ENCODE measurements at places on chromosomes 6 and 20.

GRCh38 chr6:32589596-32590449, at the start of gene HLA-DRB1:
Gene HLA-DRB1 (minus strand): TSS chr6:32589848. CDS start chr6:32589742, 106 bp downstream.
- peak; percentile 46 for DNase-seq

DNA sequence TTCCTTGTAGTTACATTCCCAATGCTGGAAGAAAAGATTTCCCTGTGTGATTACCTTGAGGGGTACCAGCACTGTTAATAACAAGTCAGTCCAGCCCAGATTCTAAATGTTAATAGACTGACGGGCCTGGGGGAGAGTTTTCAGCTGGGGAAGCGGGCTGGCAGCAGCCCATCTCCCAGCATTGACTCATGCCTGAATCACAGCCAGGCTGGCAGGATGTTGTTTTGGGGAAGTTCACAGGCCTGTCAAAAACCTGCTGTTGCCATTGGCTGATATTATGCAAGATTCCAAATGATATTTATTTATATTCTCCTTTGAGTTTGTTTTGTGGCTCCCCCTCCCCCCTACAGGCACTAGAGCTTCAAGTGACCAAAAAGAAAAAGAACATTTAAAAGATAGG, 213.9 kb upstream of the CNR1 start:
- DNase-seq = peak; percentile 25

GRCh38 chr6:145532361-145532760, 203.0 kb downstream of the EPM2A start:
- no peak for DNase-seq

- DNase-seq = no peak
Measured at GRCh38 chr20:17495826-17496225, 35.4 kb downstream of the BFSP1 start.

GRCh38 chr6:147136057-147136456, 68.2 kb upstream of the STXBP5 start:
- no peak for DNase-seq

- DNase-seq = no peak
Measured at GRCh38 chr6:170451762-170452651, 101.1 kb downstream of the PSMB1 start.

DNA sequence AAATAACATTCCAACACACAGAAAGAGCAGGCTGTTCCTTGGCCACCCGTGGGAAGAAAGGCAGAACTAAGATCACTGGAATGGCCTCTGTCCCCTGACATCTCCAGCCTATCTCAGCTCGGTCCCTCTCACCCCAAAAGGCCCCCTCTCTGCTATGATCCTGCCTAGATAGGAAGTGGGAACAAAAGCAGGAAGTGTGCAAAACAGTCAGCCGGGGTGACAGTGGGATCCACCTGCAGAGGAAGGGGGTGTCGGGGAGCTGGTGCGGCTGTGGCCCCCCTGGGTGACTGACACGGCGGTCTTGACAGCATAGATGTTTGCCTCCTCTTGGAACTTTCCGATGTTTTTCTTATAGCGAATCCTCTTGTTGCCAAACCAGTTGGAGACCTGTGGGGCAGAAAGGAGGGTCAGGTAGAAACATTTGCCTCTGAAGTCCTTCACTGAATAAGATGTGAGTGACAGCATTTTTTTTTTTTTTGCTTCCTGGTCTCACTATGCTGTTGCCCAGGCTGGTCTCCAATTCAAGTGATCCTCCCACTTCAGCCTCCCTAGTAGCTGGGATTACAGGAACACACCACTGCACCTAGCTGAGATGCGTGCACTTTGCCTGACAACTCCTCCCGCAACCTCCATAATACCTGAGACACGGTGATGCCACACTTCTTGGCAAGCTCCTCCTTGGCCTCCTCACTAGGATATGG, 2.8 kb downstream of the PBX2 start:
- DNase-seq = no peak

DNA sequence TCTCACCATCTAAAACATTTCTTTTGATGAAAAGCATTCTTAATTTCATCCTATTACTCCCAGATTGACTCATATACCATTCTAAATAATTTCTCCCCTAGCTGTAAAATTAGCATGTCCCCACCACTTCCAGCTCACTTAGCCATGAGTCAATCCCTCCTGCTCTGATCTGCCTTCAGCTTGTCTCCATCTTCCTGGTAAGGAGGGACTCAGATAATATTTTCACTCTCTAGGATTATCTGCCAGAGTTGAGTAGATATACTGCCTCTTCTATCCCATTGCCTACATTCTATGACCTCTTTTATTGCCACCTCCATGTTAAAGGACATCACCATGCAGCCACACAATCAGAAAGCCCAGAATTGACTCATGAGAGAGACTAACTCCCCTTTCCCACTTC, 348.8 kb upstream of the POU3F2 start:
- DNase-seq = no peak

- no peak for DNase-seq
Measured at GRCh38 chr20:1509237-1509636, 18.0 kb upstream of the SIRPB2 start.

- DNase-seq = no peak
Measured at GRCh38 chr20:55004044-55004443, 528.7 kb downstream of the DOK5 start.

- no peak for DNase-seq
Measured at GRCh38 chr6:2531426-2532215, 219.1 kb downstream of the MYLK4 start.

- DNase-seq = no peak
Measured at GRCh38 chr20:61777773-61778494, 287.7 kb downstream of the TAF4 start.

DNA sequence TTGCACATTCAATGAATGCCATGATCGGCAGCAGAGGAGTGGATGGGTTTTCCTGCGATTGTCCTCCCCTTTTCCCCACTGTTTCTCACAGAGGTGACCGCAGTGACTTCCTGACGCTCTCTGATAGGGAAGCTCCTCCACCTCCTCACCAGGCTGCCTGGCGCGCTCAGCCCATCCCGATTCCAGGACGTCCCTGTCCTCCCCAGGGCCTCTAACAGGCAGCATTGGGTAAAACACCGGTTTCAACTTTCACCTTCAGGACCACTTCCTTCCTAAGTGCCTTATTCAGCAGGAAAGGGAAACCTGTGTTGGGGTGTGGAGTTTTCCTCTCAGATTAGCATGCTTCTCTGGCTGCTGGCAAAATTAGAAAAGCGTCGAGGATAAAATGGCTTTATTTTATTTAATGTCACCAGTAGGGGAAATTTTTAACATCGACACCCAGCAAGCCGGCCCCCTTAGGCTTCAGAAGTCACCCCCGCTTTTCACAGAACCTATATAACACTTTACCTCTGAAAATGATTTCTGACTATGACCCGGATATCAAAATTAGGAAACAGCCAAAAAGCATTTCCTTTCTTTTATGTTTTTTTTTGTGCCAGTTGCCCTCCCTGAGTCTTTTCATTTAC, 570.4 kb upstream of the GJE1 start:
- no peak for DNase-seq

- no peak for DNase-seq
Measured at GRCh38 chr6:9487128-9487527, 927.7 kb downstream of the TFAP2A start.

GRCh38 chr6:130366107-130367005, 539 bp downstream of the TMEM200A start:
- DNase-seq = no peak

DNA sequence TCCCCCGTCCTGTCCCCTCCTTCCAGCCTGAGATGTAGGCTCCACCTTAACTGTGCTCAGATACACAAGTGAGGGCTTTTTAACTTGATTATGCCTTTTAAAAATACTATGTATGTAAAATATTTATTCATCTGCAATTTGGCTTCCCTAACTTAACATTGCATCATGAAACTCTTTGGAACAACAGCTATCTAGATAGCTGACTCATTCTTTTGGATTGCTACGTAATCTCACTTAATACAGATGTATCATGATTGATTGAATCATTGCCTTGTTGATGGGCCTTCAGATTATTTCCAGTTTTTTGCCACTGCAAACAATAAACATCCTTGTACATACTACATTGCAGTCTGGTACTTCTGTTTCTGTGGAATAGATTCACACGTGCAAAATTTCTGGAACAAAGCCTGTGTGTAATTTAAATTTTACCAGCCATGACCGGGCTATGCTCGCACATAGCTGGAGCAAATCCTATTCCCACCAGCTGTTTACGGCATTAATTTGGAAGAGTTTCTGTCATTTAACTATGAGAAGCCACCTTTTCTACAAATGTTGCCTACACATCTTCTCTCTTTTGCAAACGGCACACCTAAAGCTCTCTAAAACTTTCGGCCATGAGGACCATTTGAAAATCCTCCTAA, 6.5 kb downstream of the PRND start:
- no peak for DNase-seq

GRCh38 chr20:36399969-36400545, 93.9 kb downstream of the DLGAP4 start:
- no peak for DNase-seq

DNA sequence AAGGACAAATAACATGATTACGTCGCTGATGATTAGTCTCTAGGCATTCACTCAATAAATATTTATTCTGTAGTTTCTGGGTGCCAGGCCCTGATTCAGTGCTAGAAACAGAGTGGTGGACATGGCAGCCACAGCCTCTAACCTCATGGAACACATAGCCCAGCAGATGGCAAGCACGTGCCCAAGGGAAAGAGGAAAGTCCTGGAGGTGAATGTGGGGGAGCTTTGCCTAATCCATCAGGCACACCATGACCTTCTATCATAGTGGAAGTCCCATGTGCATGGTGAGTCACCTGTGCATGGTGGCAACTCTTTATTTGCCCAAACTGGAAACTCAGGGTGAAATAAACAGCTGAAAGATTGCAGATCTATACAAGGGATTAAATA, 143.0 kb upstream of the TNFAIP3 start:
- no peak for DNase-seq

DNA sequence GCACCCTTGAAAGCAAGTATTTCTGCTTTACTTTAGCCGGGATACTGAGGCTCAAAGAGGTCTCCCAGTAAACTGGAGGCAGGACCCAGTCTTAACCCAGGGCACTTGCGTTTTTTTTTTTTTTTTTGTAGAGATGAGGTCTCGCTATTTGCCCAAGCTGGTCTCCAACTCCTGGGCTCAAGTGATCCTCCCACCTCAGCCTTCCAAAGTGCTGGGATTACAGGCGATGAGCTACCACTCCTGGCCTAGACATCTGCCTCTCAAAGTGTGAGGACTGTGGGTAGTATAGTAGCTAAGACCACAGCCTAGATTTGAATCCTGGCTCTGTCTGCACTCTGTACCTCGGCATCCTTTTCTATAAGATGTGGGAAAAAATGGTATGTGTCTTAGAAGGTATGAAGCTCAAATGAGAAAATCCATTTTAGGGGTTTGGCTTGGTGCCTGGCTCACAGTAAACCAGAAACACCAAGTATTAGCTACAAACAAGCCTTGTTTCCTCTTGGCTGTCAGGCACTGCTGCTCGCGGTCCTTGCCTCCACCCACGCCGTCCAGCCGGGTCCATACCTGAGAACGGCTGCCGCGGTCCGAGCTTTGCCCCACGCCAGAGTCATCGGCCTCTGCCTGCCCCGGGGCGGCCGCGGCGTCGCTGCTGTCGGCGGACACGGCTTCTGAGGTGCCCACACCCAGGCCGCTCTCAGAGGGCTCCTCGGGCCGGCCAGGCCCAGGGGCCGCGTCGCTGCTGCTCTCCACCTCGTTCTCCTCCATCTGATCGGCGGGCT, 1.2 kb downstream of the ZNF335 start:
- DNase-seq = no peak

- DNase-seq = no peak
Measured at GRCh38 chr6:110511401-110511800, 35.0 kb upstream of the SLC22A16 start.

DNA sequence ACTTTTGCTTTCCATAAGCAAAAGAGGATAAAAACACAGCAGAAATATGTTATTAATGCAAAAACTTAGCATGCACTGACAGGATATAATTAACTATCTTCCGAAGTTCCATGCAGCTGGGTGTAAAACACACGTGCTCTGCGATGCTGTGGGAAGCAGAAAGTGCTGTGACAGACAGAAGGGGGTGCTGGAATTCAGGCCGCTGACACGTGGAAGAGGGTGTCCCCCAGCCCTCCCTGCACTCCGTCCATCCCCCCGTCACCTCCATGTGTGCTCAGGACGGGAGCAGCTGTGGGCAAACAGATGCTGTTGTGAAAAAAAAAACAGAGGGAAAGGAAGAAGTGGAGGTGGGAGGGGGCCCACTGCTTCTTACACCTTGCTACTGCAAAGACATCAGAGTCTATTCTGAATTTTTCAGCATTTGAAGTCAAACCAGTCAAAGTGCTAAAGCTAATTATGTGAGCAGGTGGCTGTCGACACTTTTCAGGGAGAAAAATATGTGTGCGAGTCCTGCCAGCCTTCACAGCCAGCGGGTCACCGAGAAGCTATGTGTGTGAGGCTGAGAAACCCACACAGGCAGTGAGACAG, 175.9 kb upstream of the AFDN start:
- no peak for DNase-seq

DNA sequence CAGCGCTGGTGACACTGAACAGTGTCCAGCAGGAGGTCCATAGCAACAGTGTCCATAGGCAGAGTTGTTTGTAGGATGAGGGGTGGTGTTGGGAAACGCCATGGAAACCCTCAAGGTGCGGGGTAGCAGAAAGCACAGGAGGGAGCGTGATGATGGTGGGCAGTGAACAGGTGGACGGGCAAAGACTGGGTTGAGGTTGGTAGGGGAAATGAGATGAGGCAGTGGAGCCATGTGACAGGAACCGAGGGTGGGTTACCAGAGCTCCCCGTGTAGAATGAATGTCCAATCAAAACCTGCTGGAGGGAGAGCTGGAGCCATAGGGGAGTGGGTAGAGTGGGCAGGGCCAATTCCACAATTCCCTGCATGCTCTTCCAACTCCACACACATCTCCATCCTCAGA, 38.0 kb downstream of the HLA-DPB1 start:
- DNase-seq = no peak

- DNase-seq = peak; percentile 64
Measured at GRCh38 chr6:147077251-147077650, 127.0 kb upstream of the STXBP5 start.

- no peak for DNase-seq
Measured at GRCh38 chr6:6655805-6656251, 67.3 kb downstream of the LY86 start.

GRCh38 chr6:159739341-159739740, 12.0 kb downstream of the WTAP start:
- DNase-seq = no peak

- no peak for DNase-seq
Measured at GRCh38 chr6:149054559-149055194, 262.8 kb upstream of the TAB2 start.

GRCh38 chr6:63637865-63638445, 2.4 kb downstream of the PHF3 start:
- no peak for DNase-seq

Data from globus pallidus (tissue), 1 donor.